ENCODE measurements at places on chromosomes 1 and 21. TPM values are rescaled to one million over a fixed set of nuclear protein-coding genes. Genes with fewer than 3 reads are reported as not detected.

OR2L8 gene
- polyA plus RNA-seq = not detected

- no peak for DNase-seq
These were observed 76.2 kb upstream of the ANGPTL1 start for GRCh38 chr1:178946855-178947676.

DNA sequence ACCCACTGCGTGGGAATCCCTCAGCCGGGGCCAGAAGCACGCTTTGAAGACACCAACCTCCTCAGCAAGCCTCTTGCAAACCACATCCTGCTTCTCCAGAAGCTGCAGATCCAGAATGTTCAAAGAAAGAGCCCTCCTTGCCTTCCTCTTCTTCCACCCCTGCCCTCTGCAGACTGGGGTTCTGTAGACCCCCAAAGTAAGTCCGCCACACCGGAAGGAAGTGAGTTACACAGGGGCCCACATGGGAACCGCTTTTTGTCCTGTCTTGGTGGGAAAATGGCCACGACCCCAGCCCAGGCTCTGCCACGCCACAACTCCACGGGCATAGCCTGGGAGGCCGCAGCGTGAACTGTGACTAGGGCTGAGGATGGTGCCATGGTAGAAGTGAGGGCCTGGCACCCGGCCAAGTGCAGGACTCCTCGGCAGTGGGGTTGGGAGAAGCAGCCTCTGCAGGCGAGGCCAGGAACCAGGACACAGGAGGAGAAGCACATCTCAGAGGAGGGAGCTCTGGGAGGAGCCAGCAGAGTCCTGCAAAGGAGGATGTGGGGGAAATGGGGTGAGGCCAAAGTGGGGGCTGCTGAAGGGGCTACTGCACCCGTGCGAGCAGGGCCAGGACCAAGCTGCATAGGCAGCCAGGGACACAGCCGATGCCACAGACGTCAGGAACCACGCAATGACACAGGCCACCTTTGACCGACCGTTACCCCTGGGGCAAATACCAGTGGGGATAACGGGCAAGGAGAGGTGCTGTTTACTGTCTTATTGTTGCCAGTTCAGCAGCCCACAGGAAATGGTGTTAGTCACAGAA lies 30.9 kb downstream of the PDE9A start:
- no peak for DNase-seq

- no peak for DNase-seq
These were observed 104.1 kb upstream of the HNRNPU start for GRCh38 chr1:244968471-244968871.

SELENBP1 gene
- polyA plus RNA-seq = 146 TPM

DNA sequence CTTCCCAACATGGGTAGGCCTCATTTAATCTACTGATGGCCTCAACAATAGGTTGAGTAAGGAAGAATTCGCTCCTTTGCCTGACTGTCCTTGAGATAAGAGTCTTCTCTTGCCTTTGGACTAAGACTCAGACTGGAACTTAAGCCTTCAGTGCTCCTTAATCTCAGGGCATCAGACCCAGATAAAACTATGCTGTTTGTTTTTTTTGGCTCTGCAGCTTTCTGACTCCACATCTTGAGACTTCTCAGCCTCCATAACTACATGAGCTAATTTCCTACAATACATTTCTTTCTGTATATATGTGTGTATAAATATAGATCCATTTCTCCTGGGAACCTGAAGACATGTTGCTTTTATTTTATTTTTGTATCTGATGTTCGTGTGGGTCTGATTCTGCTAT lies 1470.7 kb upstream of the PRMT6 start:
- no peak for DNase-seq

GRCh38 chr1:14954210-14954609 lies 199.3 kb upstream of the TMEM51 start:
- DNase-seq = no peak

DNA sequence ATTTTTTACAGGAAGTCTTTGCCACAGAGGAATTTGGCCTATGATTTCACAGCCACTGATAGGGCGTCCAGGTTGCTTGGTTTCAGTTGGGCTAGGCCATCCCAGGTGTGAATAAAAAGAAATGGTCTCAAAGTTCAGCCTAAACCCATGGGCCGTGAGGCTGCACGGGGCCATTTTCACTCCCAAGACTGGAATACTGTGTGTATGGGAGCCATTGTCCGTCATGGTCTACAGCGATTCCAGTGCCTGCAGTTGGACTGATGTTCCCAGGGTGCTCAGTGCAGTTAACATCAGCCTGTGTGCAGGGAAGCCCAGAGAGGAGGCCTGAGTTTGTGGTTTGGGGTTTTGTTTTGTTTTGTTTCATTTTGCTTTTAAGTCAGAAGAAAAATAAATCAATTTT lies 133.2 kb downstream of the ADSS2 start:
- no peak for DNase-seq

DCST2 gene
- 2.5 TPM for polyA plus RNA-seq

- peak; percentile 71 for DNase-seq
These were observed 25.7 kb downstream of the PRMT2 start for GRCh38 chr21:46661211-46661625.

DNA sequence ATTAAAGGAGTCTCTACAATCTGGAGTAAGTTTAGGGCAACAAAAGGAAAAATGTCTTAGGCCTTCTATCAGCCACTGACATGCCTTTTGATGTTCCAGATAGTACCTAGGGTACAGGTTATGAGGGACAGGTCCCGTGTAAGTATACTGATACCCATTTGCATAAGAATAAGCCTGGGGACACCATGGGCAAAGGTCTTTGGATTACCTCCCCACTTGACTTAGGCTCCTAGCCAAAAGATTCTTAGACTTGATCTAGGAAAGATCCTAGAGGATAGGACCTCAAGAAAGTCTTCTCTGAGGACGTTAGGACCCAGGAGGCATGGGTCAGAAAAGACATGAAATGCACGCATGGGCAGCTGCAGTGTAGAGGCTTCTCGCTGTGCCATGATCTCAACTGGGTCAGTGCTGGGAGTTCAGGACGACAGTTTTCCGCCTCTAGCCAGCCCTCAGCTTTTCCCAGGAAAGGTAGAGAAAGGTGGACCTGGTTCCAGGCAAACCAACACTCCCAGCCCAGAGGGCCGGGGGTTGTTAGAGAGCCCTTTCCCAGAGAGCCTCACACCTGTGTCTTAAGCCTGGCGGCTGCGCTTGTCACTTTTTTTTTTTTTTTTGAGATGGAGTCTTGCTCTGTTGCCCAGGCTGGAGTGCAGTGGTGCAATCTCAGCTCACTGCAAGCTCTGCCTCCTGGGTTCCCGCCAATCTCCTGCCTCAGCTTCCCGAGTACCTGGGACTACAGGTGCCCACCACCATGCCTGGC lies 26.6 kb downstream of the MSTO1 start:
- no peak for DNase-seq

GRCh38 chr1:64686828-64687724 lies 57.8 kb upstream of the RAVER2 start:
- peak; percentile 63 for DNase-seq

DNA sequence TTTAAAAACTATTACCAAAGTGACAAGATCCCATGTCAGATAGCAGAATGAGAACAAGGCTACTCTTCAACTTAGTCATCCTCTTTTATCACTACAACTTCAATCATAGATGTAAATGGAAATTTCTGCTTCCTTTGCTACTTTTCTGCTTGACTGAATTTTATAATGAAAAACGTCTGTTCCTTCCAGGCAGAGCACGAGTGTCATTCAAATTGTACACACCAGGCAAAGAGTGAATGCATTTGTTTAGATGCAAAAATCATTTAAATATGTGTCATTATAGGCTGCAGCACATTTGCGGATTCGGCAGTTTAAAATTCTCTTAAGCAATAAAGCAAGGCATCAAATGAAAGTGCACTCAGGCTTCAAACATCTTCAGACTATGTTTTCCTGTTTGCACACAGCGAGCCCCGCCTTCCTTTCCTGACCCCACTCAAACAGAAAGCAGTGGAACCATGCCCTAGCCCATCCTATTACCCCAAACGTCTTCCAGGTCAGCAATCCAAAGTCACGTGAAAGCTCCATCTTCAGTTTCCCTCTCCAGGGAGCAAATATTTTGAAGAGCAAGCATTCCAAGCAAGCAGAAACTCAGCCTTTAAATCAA lies 99.6 kb downstream of the APP start:
- DNase-seq = peak; percentile 31

DNA sequence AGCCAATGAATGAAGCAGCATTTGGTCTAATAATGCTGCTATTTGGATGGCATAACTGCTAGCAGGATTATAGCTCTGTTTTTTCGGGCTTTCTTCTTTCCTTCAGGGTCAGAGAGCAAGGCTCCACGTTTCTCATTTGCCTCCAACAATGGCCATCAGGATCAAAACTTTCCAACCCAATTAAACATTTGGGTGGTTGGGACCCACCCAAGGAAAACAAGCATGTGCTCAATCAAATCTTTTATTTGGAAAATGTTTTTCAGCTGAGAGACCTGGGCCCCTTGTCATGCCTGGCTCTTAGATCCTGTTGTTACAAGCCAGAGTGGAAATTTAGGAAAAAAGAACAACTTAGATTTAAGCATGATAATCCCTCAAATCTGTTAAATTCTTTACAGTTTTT lies 373.1 kb upstream of the USP24 start:
- no peak for DNase-seq

GRCh38 chr1:153474347-153474746 lies 13.9 kb upstream of the S100A7 start:
- DNase-seq = no peak

DNA sequence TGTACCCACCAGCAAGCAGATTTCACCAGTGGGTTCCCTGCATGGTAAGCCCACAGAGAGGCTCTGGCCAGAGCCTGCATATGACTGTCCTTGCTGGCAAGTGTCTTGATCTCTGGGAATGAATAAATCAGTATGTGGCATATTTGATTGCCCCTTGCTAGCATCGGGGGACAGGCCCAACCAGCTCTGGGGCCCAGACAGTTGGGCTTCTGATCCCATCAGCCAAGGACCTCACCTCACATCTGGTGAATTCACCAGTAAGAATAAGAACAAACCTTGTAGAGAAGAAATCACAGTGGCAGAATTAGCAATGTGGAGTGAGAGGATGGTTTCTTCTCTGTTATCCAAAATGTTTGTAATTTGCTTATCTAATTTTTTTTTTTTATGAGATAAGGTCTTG lies 15.9 kb downstream of the SLC1A7 start:
- no peak for DNase-seq

GRCh38 chr1:79177844-79178243 lies 171.3 kb upstream of the ADGRL4 start:
- no peak for DNase-seq

DNA sequence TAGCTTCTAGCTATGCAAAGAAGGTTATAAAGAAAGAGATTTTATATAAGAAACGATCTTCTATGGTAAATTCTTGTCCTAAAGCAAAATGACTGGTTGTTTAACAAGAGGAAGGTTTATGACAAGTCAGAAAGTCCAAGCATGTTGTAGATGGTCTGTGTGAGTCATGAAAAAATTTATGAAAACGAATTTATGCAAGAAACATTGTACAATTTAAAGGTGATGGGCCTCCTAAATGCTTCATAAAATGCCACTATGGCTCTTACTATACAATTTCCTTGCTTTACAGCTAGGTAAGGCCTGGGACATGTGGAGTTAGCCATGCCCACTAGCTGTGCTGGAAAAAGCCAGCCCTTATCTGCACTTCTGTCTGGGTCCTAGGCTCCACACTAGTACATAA lies 125.4 kb downstream of the PTGER3 start:
- no peak for DNase-seq

GRCh38 chr1:246397046-246397445 lies 110.0 kb downstream of the SMYD3 start:
- no peak for DNase-seq

NR0B2 gene
- 5.8 TPM for polyA plus RNA-seq

GRCh38 chr1:76587212-76587611 lies 280.1 kb upstream of the ST6GALNAC5 start:
- DNase-seq = no peak

GRCh38 chr1:21503706-21504377 lies 5.4 kb upstream of the ALPL start:
- DNase-seq = no peak

MKNK1 gene
- 48.2 TPM for polyA plus RNA-seq

GRCh38 chr1:157241185-157241538 lies 103.0 kb upstream of the ETV3 start:
- DNase-seq = no peak

GPR61 gene
- 0.58 TPM for polyA plus RNA-seq

VSIG8 gene
- polyA plus RNA-seq = 0.10 TPM
